ENCODE measurements at places on chromosomes 6 and 20.

GRCh38 chr6:158053377-158054313 lies 72.0 kb downstream of the SYNJ2 start:
- DNase-seq: no peak

DNA sequence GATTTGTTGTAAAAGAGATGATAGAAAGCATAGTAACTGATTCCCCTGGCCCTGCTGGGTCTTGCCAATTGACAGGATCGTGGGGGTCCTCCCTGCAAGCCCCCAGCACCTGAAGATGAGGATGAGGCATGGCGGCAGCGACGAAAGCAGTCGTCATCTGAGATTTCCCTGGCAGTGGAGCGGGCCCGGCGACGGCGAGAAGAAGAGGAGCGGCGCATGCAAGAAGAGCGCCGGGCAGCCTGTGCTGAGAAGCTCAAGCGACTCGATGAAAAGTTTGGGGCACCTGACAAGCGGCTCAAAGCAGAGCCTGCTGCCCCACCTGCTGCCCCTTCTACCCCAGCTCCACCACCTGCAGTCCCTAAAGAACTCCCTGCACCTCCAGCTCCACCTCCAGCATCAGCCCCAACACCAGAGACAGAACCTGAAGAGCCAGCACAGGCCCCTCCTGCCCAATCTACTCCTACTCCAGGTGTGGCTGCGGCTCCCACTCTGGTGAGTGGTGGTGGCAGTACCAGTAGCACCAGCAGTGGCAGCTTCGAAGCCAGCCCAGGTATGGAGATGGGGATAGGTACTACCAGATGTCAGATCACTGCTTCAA lies 7.3 kb downstream of the PRRC2A start:
- no peak for DNase-seq

GRCh38 chr6:13877051-13877450 lies 47.7 kb upstream of the RNF182 start:
- DNase-seq: no peak

GRCh38 chr6:142213402-142213801 lies 66.3 kb downstream of the VTA1 start:
- DNase-seq: no peak
